ENCODE measurements at places on chromosomes 1 and 21. TPM values are rescaled to one million over a fixed set of nuclear protein-coding genes. Genes with fewer than 3 reads are reported as not detected.

Gene FCRL4
- not detected for polyA plus RNA-seq

Gene LAMC2
- 32.9 TPM for polyA plus RNA-seq

Gene HTR6
- polyA plus RNA-seq, result not detected

Gene SPRR4
- polyA plus RNA-seq, result not detected

Gene OR2AJ1
- polyA plus RNA-seq, result not detected

Gene IKBKE
- polyA plus RNA-seq, result 5.9 TPM

Gene MRPS6
- 201 TPM for polyA plus RNA-seq

Gene KCNJ15
- polyA plus RNA-seq, result 0.88 TPM

Gene NPR1
- polyA plus RNA-seq, result 3.0 TPM

Gene PCP4L1
- 1.7 TPM for polyA plus RNA-seq

Gene DPH2
- polyA plus RNA-seq, result 20.2 TPM

Gene CELA2B
- polyA plus RNA-seq, result not detected

Gene FLG2
- not detected for polyA plus RNA-seq

Gene CHD5
- polyA plus RNA-seq, result 0.18 TPM

Gene CELA3A
- not detected for polyA plus RNA-seq

Gene PPCS
- 98.6 TPM for polyA plus RNA-seq

Gene OR14K1
- polyA plus RNA-seq, result not detected

Gene NUF2
- 2.6 TPM for polyA plus RNA-seq

Gene MAPKAPK2
- 13.3 TPM for polyA plus RNA-seq

Gene USP25
- polyA plus RNA-seq, result 22.2 TPM

Gene ZSWIM5
- polyA plus RNA-seq, result 2.9 TPM

Gene ATAD3C
- polyA plus RNA-seq, result 1.2 TPM

Gene PTAFR
- 1.4 TPM for polyA plus RNA-seq

Gene PLA2G4A
- polyA plus RNA-seq, result 21.3 TPM

Gene GPR37L1
- 0.47 TPM for polyA plus RNA-seq

Gene FCRL5
- polyA plus RNA-seq, result not detected

Gene APOBEC4
- not detected for polyA plus RNA-seq

Gene NHLH1
- not detected for polyA plus RNA-seq

Gene MATN1
- 3.4 TPM for polyA plus RNA-seq

Gene RIMS3
- polyA plus RNA-seq, result 0.32 TPM

Gene CR1L
- polyA plus RNA-seq, result not detected

Gene MSH4
- polyA plus RNA-seq, result 0.19 TPM

Gene HSD3B1
- 38.3 TPM for polyA plus RNA-seq

Gene GATAD2B
- polyA plus RNA-seq, result 5.4 TPM

Gene TMEM61
- polyA plus RNA-seq, result 0.22 TPM

Gene ARHGEF10L
- 40.4 TPM for polyA plus RNA-seq

Gene RYR2
- polyA plus RNA-seq, result 0.33 TPM

Gene USP33
- 37.2 TPM for polyA plus RNA-seq

Gene OR2W3
- not detected for polyA plus RNA-seq

Gene FNDC10
- polyA plus RNA-seq, result 6.0 TPM

Gene DMBX1
- polyA plus RNA-seq, result not detected

Gene CD247
- polyA plus RNA-seq, result not detected

Gene C1orf226
- 2.8 TPM for polyA plus RNA-seq

Gene FGR
- 0.28 TPM for polyA plus RNA-seq

Gene OR2L2
- 0.06 TPM for polyA plus RNA-seq

Gene BOLA1
- 19.0 TPM for polyA plus RNA-seq

Gene TRABD2B
- polyA plus RNA-seq, result 2.3 TPM

Gene TMPRSS15
- not detected for polyA plus RNA-seq

Gene CREB3L4
- polyA plus RNA-seq, result 8.6 TPM

Gene C4BPA
- polyA plus RNA-seq, result 12.4 TPM

Gene LCE1B
- not detected for polyA plus RNA-seq

Gene VANGL1
- 9.3 TPM for polyA plus RNA-seq

Gene TFAP2E
- not detected for polyA plus RNA-seq

Gene CLCN6
- 34.2 TPM for polyA plus RNA-seq

Gene UTS2
- polyA plus RNA-seq, result 0.29 TPM

Gene PGLYRP3
- not detected for polyA plus RNA-seq
